SW480 (cell line): ENCODE measurements at places on chromosomes 2 and 18.

DNA sequence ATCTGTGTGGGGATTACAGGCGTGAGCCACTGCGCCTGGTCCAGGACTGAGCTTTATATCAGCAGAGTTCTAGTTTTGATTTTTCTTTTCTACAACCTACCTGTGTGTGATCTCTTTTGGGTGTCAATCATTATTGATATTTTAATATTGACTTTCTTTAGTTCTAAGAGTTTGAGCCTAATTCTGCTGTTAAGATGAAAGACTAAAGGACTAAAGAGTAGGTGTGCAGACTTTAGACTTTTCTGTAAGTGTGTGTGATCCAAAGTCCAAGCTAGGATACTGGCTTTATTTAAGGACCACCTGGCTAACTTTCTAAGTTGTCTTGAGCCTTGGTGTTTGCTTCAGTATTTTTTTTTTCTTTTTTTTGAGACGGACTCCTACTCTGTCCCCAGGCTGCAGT lies 12.4 kb downstream of the CASP10 start:
- DNase-seq: no peak

DNA sequence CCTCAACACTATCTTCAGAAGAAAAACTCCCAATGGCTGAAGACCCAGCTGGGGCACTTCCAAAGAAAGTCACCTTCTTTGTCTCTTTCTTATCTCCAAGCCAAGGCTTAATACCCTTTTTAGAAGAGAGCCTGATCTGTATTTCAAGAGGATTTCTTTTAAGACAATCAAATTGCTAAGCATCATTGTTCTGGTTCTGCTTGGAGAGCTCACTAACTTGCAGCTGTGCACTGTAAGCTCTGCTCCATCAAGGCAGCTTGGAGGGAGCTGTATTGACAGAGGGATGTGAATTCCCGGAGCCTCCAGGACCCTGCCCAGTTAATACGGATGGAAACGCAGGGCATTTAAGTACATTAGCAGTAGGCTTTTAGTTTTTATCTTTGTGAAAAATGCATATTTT lies 253.1 kb downstream of the TDRD15 start:
- no peak for DNase-seq

DNA sequence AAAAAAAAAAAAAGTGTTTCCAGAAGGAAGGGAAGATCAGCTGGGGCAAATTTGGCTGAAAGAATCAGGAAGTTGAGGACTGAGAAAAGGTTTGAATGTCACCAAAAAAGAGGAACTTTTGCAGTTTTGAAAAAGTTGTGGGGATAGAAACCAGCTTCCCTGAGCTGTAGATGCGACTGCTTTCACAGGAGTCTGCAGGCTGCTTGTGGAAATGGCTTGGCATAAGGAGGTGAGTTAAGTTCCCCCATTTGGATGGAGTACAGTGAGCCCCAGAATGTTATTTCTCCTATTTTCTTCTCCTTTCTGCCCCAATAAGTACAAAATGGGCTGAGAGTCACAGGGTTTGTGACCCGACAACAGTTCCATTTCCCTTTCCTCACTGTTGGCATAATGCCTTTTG lies 16.5 kb upstream of the ME2 start:
- no peak for DNase-seq

GRCh38 chr18:58105206-58105887 lies 61.3 kb downstream of the NEDD4L start:
- no peak for DNase-seq

DNA sequence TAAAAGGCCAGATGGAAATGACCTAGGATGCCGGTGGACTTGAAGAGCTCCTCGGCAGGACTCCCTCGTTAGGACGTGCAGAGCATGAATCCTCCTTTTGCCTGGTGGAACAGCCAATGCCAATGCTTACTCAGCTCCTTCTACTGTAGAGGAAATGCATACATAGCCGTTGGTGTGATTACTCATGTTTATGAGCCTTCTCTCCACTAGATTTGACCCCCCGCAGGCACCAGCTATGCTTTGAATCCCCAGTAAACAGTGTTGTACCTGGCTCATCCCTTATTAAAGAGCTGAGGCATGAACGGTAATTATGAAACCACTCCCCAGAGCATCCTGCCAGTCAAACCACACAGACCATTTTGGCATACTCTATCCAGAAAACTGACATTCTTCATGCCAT lies 172.8 kb downstream of the ANTXR1 start:
- peak; percentile 50 for DNase-seq

DNA sequence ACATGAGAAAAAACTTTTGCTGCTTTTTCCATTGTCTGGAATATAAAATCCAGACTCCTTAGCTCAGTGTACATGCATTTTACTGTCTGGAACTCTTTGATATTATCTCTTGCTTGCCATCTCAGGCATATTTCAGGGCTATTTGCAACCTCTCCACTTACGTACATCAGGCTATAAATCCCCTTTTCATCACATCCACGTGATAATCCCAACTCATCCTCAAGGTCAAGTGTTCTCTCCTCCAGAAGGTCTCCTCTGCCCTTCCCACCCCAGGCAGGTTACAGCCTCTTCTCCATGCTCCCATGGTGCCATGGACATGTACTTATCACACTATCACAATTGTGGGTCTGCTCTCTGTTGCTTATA lies 202.5 kb upstream of the RBMS1 start:
- no peak for DNase-seq

GRCh38 chr2:126808929-126809328 lies 89.8 kb upstream of the TEX51 start:
- no peak for DNase-seq

DNA sequence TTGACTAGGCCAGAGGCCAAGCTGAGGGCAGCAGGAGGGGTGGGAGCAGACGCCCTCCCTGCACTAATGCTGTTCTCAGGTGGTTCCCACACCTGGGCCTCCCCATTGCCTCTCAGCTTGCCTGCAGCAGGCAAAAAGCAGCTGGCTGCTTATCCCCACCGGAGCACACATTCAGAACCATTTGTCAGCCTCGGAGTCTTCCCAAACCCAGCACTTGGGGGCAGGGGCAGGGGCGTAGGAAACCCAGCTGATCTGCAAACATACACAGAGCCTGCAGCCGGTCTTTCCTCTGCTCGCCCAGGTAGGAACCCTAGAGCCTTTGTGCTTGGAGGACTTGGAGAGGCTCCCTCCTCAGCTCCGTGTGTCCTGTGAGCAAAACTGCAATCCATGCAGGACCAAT lies 249.8 kb downstream of the CYP26B1 start:
- DNase-seq: no peak

DNA sequence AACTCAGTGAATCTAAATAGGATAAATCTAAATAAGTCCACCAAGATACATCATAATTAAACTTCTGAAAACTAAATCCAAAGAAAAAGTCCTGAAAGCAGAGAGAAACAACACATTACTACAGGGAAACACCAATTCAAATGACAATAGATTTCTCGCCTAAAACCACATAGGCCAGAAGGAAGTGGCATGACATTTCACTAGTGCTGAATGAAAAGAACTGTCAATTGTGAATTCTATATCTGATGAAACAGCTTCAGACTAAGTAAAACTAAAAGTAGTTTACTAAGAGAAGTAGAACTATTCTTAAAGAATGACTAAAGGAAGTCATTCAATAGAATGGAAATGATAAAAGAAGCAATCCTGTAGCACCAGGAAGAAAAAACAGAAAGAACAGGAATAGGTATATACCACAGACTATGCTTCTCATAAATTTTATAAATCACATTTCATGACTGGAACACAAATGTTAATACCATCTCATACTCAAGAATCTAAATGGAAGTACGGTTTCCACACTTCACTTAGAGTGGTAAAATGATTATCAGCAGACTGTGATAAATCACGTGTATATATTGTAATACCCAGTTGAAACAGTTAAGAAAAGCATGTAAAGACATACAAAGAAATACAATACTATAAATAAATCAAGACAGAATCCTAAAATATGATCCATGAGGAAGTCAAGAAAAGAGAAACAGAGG lies 46.4 kb downstream of the ASXL2 start:
- DNase-seq: no peak

- peak; percentile 22 for DNase-seq
Measured at GRCh38 chr2:5915881-5916310, 223.7 kb downstream of the SOX11 start.
